ENCODE measurements at places on chromosomes 16 and 17. TPM values are rescaled to one million over a fixed set of nuclear protein-coding genes. Genes with fewer than 3 reads are reported as not detected.

- H3K27me3 ChIP-seq: no peaks in the 10 kb centered on the region
- no peak overlapping the region for H3K4me3 ChIP-seq
- no peak overlapping the region for H3K27ac ChIP-seq
- DNase-seq: no peak
Measured at GRCh38 chr16:85657267-85657650, 31.5 kb downstream of the GINS2 start.

- H3K27ac ChIP-seq: no peak overlapping the region
- no peak for DNase-seq
- H3K27me3 ChIP-seq: no peaks in the 10 kb centered on the region
- H3K36me3 ChIP-seq: no peaks in the 10 kb centered on the region
- H3K4me1 ChIP-seq: peaks cover 44% of the 10 kb centered on the region
Measured at GRCh38 chr16:69402439-69402838, 16.6 kb upstream of the TERF2 start.

DNA sequence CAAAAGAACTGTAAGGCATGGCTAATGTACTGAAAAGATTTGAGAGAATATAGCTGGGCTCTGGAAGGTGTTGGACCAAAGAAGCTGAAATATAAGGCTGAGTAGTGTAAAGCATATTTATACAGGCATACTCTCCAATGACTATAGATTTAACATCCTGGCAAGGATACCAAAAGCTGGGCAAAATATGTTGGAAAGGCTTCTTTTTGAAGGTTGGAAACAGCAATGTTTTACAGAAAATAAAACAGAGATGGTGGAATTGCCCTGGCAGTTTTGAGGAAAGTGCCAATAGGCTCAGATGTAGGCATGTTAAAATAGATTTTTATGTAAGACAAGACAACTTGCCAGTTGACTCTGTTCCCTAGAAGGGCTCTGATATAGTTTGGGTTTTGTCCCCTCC, 184.1 kb upstream of the SHISA6 start:
- H3K27me3 ChIP-seq: no peaks in the 10 kb centered on the region
- H3K36me3 ChIP-seq: no peaks in the 10 kb centered on the region
- no peak for DNase-seq
- no peaks in the 10 kb centered on the region for H3K4me1 ChIP-seq
- no peak overlapping the region for H3K27ac ChIP-seq

The TNK1 gene
- 1.8 TPM for total RNA-seq

DNA sequence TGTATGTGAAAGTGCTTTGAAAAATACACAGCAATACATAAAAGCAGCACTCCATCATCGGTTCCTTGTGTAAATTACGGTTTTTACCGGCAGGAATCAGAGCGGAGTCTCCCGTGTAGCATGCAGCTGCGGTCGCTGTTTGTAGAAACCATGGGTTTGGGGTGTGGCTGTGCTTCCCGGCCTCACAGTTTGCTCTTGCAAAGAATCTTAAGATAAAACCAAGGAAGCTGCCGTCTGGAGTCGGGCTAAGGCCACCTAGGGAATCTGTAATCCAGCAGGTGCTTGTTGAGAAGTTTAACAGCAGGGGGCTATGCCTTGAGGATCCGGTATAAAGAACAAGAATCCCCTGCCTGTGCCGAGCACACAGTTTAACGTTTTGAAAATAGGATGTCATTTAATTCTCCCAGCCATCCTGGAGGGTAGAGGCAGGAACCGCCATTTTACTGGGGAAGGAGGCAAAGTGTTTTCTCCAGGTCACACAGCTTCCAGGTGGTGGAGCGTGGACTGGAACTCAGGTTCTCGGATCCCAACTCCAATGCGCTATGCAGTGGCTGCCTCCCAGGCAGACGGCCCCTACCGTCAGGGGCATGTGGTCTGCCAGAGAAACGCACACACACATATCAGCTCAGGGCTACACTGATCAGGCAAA, 6.0 kb upstream of the TLCD3A start:
- no peak overlapping the region for H3K27ac ChIP-seq
- H3K4me1 ChIP-seq: peaks cover 4% of the 10 kb centered on the region
- no peaks in the 10 kb centered on the region for H3K27me3 ChIP-seq
- no peaks in the 10 kb centered on the region for H3K36me3 ChIP-seq
- DNase-seq: no peak
- no peak overlapping the region for H3K4me3 ChIP-seq

GRCh38 chr16:660459-661183, 7.3 kb upstream of the RHOT2 start:
- peak overlapping the region; percentile 77 for H3K27ac ChIP-seq
- DNase-seq: peak; percentile 90
- no peaks in the 10 kb centered on the region for H3K36me3 ChIP-seq

- no peaks in the 10 kb centered on the region for H3K27me3 ChIP-seq
- H3K27ac ChIP-seq: no peak overlapping the region
- no peaks in the 10 kb centered on the region for H3K36me3 ChIP-seq
- no peaks in the 10 kb centered on the region for H3K4me1 ChIP-seq
- DNase-seq: no peak
Measured at GRCh38 chr17:55368706-55369105, 52.9 kb downstream of the MMD start.

- DNase-seq: no peak
- no peak overlapping the region for H3K4me3 ChIP-seq
- no peak overlapping the region for H3K27ac ChIP-seq
- H3K4me1 ChIP-seq: no peaks in the 10 kb centered on the region
Measured at GRCh38 chr16:27819881-27820610, 243.5 kb downstream of the GSG1L start.

The PERCC1 gene
- total RNA-seq: not detected

DNA sequence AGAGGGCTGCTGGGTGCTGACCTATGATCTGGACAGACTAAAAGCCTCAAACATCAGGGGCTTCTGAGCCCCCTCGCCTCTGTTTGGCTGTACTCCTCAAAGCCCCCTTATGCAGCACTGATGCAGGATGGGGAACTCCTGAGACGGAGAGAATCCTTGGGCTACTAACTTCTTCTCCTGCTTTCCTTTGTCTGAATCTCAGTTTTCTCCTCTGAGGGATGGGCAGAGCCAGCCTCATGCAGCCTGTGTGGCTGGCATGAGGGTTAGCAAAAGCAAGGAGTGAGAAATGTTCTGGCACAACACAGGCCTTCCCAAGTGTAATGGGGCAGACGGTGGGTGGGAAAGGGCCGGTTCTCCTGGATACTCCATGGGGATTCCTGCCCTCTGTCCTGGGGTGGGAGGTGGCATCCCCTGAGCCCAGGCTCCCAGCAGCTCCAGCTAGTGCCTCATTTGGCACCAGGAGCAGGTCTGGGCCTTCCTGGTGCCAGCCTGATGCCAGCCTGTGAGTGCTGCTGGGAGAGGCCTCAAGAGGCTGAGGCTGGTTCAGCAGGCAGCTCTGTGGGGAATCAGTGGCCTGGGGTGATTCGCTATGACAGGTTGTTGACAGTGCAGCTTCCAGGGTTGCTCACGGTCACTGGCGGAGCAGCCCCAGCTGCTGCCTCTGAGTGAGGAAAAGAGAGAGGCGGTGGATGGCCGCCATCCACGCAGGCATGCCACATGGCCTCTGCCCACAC, 4.0 kb upstream of the BRD7 start:
- H3K27me3 ChIP-seq: no peaks in the 10 kb centered on the region
- peaks cover 29% of the 10 kb centered on the region for H3K4me1 ChIP-seq
- peak overlapping the region; percentile 54 for H3K27ac ChIP-seq
